ENCODE measurements at places on chromosomes 11 and 22.
A peak's percentile ranks its signal among the peaks of the same experiment; 100 is the strongest.

GRCh38 chr11:2814751-2815150 is 70.8 kb downstream of the CDKN1C start:
- no peak for DNase-seq

DNA sequence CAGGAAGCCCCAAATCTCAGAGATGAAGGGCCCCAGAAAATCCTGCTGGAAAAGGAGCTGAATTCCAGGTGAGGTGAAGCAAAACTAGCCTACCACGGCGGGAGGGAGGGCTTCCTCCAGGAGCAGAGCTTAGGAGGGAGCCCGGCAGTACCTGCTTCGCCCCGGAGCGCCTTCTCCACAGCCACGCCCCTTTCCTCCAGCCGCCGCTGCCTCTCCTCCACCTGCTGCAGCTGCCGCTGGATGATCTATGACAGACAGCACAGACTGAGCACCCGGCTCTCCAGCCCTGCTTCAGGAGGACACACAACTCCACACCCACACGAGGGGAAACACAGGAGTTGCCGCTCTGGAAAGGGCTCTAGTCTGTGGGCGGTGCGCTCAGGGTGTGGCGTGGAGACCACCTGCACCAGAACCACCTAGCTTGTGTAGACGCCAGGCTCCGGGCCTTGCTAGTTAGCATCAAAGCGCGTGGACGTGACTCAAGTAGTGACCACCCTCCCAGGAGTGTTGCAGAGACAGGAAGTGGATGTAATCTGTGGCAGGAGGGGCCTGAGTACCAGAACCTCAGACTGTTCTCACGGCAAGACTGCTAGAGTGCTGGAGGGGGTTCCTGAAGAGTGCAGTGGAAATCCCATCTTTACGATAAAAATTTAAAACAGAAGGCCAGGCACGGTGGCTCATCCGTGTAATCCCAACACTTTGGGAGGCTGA is 34.6 kb upstream of the BID start:
- DNase-seq, result no peak

GRCh38 chr11:10114593-10115404 is 179.2 kb downstream of the SBF2 start:
- DNase-seq, result no peak

DNA sequence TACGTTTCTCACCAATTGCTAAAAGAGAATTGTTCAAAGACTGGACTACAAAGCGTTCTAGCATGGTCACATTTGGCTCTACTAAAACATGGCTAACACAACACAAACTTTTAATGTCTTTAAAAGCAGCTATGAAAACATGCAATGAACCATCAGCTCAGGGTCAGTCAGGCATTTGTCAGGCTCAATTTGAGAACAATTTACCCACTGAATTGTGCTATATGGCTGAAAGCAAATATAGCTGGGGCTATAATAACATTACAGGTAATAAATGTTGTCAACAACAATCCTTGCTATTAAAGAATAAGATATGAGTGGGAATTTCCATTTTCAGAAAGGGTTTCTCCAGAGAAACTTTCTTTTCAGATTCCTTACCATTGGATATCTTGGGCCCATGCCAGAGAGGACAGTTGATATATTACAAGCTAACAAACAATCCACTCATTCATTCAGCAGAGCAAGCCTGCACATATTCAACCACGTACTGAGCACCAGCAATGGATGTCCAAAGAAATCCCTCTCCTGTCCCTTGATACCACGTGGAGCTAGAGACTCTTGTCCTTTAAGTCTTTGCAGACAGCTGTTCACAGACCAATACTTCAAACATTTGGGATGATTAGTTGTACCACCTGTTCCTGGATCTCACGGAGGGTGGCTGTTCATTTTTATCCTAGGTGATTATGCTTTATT is 82.5 kb upstream of the DDI1 start:
- DNase-seq, result no peak

- no peak for DNase-seq
These were observed 17.0 kb downstream of the SLC22A12 start for GRCh38 chr11:64608046-64608445.

DNA sequence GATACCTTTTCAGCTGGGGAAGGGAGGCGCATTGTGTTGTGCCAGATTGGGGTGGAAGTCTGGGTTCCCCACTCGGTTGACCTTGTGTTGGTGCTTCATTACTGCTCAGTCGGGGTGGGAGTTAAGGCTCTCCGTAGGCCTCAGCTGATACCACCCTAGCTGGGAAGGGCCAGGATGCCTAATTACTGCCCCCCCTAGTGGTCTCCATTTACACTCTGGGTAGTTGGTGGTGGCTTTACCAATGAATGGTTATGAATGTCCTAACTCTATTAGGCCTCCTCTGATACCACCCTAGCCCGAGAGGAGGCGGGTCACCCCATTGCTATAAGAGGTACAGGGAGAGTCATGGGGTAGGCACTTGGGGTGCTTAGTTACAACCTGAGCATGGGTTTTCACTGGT is 27.5 kb upstream of the HIKESHI start:
- no peak for DNase-seq

DNA sequence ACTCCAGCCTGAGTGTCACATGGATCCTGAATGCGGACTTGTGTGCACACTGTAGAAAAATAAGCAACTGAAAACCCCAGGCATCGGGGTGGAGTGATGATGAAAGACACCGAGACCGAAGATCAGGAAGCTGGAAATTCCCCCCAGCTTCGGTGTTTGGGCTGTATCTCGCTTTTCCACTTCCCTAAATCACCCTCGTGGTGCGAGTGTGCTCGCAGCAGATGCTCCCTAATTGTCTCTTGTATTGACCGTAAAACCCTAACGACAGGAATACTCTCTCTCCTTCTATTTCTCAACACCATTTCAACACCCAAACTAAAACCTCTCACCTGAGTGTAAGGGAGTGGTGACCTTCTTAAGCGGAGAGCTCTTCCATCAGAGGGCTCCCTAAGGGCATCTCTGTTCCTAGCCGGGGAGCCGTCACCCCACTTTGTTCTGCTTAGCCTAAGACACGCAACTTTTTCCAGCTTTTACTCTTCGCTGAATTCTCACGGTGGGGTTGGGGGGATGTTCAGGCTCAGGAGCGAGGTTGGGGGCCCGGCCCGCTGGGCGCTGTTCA is 635 bp upstream of the GRK3 start:
- DNase-seq, result no peak

DNA sequence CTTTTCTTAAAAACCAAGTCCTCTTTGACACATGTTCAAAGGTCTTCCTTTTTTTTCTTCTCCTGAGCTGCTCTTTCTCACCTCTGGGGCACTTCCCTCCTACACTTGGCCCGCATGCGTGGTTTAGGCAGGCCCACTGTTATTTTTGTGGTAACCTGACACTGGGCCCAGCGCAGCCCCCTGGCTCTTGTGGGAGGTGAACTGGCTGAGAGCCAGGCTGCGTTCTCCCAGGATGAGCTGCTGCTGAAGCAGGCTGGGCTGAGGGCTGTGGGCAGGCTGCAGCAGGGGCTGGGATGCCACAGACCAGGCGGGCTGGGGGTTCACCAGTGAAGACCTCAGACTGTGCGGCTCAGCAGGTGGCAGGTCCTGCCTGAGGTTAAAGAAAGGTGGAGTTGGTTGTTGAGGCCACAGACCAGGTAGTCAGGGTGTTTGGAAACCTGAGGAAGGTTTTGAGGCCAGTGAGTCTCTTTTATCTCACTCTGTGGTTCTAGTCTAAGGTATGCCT is 72.4 kb downstream of the TEAD1 start:
- DNase-seq, result no peak

DNA sequence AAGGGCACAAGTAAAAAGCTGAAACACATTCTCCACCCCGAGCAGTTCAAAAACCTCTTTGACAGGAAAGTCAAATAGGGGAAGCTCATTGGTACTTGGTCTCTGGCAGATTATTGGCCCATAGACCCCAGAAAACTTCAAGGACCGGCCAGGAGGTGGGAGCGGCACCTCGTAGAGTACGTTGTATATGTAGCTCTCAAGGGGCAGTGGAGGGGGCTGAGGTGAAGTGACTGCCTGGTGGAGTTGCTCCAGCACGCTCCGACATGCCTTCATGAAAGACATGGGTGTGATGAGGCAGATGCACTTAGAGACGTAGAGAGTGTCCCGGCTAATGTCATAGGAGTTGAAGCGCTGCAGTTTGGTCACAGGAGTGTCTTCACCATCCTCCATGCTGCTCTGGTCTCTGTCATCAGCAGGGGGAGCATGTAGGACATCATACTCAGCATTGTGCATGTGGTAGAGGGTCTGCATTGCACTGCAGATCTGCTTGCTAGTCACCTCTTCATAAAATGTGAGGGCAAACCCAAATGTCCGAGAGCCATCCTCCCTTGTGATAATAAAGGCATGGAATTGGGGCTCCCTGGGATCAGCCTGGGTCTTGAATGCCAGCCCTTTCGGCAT is 61.3 kb downstream of the DENND5A start:
- DNase-seq, result no peak

DNA sequence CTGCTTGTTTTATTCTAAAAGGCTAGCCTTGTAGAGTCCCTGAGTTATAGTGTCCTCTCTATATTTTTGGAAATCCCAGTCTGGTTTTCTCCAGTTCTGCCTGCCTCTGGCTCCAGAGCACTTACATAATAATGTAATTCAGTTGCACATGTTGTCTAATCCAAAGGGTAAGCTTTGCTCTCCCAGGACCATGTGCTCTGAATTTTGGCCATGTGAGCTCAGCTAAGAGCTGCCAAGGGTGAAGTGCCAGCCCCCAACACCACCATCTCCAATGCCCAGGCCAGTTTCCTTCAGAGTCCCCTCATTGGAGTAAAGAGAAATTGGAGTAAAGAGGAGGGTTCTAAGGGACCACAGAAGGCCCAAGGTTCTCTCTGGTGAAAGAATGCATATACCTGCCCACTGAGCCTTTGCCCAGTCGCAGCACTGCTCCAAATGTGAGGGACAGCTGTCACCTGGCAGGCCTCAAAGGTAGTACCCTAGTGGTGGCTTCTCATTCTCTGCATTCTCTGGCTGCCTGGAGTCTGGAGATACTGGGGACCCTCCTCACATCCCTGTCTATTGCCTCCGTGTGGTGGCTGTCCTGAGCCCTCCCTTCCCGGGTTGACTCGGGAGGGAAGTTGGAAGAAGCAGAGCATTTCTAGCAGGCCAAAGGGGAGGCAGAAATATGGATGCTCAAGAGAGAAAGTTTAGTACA is 4.9 kb downstream of the CRY2 start:
- DNase-seq, result peak; percentile 29

DNA sequence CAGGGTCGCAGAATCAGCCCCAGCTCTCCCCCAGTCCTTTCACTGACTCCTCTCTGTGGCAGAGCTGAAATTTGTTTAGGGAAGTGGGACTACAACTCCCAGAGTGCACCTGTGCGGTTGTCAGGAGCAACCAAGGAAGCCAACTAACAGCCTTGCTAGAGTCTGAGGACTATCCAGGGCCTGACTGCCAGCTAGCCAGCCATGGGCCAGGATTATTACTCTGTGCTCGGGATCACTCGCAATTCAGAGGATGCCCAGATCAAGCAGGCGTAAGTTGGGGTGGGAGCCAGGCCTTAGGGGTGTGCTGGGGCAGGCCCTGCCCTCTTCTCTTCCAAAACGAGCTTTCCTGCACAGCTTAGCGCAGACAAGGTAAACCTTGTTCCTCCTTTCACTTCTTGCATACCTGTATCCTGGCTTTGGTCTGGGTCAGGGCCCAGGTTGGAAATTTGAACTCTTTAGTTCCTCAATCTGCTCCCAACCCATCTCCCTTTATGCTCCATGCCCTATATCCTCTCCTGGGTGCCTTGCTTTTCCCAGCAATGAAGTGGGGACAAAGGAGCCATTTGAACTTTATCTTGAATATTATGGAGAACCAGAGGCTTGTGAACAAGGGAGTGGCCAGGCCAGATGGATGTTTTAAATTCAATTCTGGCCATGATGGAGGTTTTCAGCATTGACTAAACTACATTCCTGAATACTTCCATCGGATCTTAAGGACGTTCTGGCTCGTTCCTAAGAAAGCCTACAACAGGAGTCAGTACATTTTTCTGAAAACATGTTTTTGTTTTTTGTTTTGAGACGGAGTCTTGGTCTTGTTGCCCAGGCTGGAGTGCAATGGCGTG is at the start of gene DNAJB13:
TSS of gene DNAJB13 (plus strand) at position 158 of the 842 bp plus-strand sequence. CDS start at position 202, 44 bp downstream.
- DNase-seq, result no peak

GRCh38 chr11:73804712-73805111 is 17.0 kb downstream of the MRPL48 start:
- DNase-seq, result no peak

- DNase-seq, result no peak
These were observed 5.3 kb downstream of the SMIM38 start for GRCh38 chr11:69161117-69161407.

GRCh38 chr11:86553265-86553664 is 119.2 kb downstream of the ME3 start:
- DNase-seq, result no peak

GRCh38 chr11:113827477-113827876 is 47.9 kb downstream of the CLDN25 start:
- DNase-seq, result no peak

DNA sequence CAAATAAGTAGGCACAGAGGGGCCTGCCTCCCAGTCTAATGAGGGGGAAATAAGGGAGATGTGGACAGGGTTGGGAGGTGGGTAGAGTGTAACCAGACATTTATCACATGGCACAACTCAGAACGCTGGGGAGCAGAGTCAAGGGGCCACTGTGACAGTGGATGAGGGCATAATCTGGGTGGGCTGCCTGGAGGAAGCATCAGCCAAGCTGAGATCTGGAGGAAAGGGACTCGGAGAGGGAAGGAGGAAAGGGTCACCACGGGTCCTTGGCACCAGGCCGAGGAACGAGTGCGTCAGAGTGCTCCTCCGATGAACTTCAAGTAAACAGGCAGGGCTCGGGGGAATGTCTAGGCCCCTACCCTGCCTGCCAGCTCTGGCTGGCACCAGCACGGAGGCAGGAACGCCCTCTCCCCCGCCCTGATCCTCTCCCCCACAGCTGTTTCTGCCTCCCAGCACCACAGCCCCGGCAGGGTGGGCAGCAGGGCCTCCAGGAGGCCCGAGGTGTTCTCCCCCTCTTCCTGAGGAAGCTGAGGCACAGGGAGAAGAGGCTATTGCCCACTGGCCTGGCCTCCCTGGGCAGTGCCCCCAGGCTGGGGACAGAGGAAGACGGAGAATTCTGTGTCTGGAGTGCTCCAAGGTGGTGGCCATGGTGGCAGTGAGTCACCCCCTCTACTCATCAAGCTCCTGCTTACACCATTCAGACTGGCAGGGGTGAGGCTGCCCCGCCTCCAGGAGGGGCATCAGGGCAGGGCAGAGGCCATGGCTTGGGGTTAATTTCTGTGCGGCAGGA is 4.2 kb downstream of the ALDH3B1 start:
- DNase-seq, result no peak

- no peak for DNase-seq
These were observed 12.6 kb downstream of the WNT7B start for GRCh38 chr22:45964372-45964771.
